ENCODE measurements at places on chromosomes 1 and 21.

DNA sequence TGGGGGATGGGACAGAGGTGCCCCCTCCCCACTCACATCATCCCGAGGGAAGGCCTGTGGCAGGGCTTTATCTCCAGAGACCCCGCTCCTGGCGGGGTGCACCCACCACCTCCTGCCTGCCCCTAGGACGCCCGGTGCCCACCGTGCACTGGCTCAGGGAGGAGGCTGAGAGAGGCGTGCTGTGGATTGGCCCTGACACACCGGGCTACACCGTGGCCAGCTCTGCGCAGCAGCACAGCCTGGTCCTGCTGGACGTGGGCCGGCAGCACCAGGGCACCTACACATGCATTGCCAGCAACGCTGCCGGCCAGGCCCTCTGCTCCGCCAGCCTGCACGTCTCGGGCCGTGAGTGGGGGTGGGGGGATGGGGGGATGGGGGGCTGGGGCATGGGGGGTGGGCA, 71.7 kb downstream of the TRIM11 start:
- DNase-seq = no peak

- no peak for DNase-seq
Observed at GRCh38 chr1:42417166-42417565, 36.6 kb downstream of the RIMKLA start.

- DNase-seq = peak; percentile 64
Observed at GRCh38 chr1:240149484-240150094, 57.9 kb downstream of the FMN2 start.

DNA sequence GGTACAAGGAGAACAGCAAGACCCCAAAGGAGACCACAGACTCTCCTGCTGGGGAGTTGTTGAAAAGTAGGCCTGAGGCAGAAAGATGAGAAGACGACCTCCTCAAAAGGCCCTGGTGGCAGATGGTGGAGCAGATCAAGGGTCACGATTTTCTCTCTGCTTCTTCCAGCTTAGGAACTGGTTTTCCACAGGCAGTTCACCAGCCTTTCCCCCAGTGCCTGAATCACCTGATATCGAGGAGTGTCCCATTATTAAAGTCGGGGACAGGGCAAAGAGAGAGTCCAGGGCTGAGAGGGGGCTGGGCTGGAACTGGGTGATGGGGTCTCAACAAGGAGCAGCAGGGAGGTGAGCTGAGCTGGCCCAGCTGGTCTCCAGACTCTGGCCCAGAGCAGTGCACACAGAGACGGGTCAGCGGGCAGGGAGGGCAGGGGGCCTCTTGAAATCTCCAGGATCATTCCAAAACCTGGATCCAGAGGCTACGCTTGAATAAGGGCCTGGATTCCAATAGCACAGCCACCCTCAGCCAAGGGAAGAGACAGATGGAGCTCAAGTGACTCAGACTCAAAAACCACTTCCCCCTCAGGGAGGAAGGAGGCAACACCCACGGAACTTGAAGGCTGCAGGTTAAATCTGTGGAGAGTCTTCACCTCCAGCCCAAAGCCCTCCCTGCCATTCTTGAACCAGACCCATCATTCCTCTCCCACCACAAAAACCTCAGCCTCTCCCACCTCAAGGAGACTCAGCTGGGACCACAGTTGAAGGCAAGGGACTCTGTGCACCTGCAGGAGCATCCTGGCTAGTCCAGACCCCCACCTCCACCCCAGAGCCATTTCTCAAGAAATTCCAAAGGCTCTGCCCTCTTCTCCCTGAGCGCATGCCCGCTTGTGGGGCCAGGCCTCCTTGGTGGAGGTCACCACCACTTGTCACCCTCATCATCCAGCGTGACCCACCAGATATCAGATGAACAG, at the start of gene S100A5:
Gene S100A5, minus strand, starts transcription at position 541 of the 968 bp plus-strand sequence. CDS start 743 bp downstream, outside the sequence.
- DNase-seq = no peak

DNA sequence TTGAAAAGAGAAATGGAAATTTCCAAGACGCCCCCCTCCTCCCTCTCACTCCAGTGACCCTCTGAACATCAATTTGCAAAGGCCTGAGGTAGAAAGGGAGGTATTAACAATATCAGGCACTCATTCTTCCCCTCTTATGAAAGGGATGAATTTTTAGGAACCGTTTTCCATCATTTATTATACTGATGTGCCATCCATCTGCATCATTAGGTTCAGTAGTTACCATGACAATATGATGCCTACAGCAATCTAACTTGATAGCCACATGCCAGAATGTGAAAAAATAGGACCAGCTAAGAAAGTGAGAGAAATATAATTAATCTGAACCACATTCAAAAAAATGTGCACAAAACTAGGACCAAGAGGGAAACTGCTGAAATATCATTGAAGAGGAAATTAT, 40.9 kb downstream of the SEC16B start:
- DNase-seq = no peak

- no peak for DNase-seq
Observed at GRCh38 chr21:32307706-32308105, 9.1 kb downstream of the MRAP start.

DNA sequence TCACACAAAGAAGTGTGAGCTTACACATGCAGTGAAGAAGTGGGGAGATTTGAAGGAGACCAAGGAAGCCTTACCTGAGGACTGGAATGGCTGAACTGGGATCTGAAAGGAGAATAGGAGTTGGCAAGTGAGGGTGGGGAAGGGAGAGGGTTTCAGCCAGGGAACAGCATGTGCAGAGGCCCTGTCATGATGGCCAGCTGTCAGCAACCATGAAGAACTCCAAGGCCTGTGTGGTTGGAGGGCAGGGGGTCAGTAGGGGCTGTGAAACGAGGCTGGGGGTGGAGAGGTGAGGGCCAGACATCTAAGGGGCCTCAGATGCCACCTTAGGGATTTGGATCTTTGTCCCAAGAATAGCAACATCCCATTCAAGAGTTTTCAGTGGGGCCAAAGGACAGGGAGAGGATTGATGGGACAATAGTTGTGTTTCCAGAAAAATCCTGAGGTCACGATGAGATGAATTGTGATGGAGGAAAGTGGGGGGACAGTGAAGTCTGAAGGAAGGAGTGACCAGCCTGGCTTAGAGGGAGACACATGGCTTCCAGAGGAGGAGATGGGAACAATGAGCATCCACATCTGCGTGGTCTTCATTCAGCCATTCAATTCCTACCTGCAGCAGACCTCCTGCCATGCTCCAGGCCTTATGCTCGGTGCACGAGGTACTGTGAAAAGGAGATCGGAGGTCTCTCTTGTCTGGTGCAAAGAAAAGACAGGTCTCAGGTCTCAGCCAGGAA, 187.6 kb downstream of the MATN1 start:
- DNase-seq = no peak

Data from midbrain (tissue), 1 donor.